ENCODE measurements at places on chromosomes 2 and 18.

GRCh38 chr2:240981280-240981679 lies 17.1 kb upstream of the SNED1 start:
- DNase-seq, result peak; percentile 45

DNA sequence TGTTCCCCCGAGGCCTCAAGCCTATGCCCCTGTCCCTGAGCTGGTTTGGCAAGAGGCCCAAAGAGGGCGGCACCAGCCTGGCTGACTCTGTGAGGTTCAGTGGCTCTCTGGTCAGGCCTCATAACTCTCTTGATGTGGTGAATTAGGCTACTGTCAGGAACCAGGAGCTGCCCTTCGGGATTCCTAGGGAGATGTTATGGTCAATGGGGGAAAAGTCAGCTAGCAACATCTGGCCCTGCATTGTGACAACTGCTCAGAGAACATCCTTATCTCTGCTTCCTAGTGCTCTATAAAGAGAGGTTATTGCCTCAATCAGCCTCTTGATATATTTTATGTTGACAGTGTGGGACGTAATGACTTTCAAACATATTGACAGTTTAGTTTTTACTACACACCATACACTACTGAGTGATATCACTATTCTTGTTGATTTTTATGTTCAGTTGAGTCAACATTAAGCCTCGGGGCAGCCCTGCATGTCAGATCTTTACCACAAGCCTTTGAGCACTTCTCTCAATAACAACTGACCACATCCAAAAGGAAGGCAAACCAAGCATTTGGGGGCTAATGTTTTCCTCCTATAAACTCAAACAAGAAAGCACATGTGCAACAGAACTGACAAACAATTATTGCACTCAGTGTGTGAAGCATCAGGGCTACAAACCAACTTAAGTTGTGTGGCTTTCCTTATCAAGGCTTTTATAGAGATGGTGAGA lies 448.3 kb upstream of the SLC14A2 start:
- peak; percentile 85 for DNase-seq

DNA sequence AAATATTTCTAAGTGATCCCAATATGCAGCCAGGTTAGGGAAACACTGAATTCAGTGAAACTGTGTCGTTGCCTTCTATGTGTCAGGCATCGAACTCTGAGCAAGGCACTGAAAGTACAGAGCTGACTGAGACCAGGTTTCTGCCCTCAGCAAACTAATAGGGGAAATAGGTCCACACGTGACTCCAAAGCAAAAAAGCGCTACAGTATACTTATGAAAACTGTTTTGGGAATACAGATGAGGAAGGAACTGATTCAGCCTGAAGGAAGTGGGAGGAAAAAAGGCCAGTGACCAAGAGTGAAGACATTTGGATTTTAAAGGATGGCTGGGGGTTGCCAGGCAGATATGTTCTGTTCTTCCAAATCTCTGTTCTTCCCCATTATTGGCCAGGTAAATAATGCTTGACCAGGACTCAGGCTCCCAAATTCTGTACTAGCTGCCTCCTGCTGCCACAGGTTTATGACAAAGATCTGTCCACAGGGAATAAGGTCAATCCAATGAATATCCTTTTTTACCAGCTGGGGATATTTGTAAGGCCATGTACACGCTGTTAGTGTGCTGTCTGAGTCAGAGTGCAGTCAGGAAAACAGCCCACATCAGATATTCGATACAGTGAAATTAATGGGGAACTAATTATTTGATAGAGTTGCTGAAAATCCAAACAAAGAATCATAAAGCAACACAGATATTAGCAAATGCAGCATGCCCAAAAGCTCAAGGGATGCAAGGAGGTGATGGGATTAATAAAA lies 24.5 kb upstream of the INPP4A start:
- DNase-seq, result no peak

DNA sequence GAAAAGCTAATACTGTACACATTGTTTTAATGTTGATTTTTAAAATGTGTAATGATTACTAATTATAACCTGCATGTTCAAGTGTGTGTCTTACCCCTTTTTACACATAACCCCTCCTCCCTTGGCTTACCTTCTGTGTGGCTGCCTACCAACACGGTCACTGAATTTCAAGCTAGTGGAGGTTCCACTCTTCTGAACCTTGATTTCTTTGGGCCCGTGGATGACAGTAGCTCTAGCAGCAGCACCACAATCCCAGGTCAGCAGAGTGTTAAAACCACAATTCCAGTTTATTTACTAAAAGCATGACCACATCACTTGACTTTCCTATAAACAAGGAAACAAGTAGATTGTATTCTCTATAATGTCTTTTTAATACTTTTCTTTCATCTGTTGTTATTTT lies 56.9 kb downstream of the AFTPH start:
- no peak for DNase-seq

- DNase-seq, result no peak
These were observed 467.4 kb upstream of the SETBP1 start for GRCh38 chr18:44213293-44213692.

DNA sequence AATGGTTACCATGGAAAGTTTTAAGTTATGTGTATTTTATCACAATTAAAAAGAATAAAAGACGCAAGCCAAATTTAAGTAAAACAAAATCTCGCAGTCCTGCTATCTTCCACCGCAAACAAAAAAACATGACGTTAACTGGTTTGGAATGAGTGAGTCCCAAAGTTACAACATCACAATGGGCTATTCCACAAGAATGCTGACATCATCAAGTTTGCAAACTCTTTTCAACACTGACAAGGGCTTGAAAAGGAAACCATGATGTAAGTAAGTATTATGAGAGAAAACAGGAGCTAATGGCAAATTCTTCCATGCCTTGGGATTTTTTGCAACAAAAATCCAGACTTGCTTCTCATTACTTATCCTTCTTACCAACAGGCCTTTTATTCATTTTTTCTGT lies 31.1 kb downstream of the SIGLEC15 start:
- DNase-seq, result peak; percentile 52

GRCh38 chr2:101303688-101304087 lies 4.8 kb downstream of the RNF149 start:
- no peak for DNase-seq

DNA sequence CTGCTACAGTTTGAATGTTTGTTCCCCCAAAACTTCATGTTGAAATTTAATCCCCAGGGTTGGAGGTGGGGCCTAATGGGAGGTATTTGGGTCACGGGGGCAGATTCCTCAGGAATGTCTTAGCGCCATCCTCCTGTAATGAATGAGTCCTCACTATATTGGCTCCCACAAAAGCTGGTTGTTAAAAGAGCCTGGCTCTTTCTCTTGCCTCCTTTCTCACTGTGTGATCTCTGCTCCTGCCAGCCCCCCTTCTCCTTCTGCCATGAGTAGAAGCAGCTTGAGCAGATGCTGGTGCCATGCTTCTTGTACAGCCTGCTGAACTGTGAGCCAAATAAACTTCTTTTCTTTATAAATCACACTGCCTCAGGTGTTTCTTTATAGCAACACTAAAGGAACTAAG lies 721.0 kb upstream of the PKDCC start:
- no peak for DNase-seq

DNA sequence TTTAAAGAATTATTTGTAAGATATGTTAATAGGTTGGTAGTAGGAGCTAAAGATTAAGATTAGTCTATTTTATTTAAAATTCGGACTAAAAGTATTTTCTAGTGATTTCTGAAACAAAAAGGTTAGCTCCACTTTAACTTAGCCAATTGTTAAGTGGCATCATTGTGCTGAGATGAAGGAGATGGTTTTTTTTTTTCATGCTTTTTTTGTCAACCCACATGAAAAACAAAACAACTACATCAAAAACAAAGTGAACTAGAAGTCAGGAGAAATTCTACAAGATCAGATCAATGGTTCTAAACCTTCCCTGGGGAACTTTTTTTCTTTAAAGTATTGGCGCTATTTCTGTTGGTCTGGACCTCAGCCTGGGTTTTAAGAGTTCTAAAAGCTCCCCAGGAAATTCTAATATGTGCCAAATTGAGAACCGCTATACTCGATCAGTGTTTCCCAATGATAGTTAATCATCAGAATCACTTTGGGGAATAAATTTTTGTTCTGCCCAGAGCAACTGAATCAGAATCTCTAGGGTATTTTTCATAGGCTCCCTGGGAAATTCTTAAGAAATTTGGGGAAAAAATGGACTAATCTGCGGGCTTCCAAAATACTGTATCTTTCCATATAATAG lies 2.3 kb downstream of the ZC3H6 start:
- DNase-seq, result no peak

DNA sequence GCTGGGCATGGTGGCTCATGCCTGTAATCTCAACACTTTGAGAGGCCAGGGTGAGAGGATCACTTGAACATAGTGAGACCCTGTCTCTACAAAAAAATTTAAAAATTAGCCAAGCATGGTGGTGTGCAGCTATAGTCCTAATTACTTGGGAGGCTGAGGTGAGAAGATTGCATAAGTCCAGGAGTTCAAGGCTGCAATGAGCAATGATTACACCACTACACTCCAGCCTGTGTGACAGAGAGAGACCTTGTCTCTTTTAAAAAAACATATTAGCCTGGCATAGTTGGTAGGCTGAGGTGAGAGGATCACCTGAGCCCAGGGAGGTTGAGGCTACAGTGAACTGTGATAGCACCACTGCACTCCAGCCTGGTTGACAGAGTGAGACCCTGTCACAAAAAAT lies 13.7 kb downstream of the TRAPPC8 start:
- DNase-seq, result no peak

- DNase-seq, result no peak
These were observed 46.2 kb upstream of the SNTG2 start for GRCh38 chr2:904246-905024.

- DNase-seq, result no peak
These were observed 146.2 kb downstream of the ARHGAP28 start for GRCh38 chr18:6875749-6876148.

DNA sequence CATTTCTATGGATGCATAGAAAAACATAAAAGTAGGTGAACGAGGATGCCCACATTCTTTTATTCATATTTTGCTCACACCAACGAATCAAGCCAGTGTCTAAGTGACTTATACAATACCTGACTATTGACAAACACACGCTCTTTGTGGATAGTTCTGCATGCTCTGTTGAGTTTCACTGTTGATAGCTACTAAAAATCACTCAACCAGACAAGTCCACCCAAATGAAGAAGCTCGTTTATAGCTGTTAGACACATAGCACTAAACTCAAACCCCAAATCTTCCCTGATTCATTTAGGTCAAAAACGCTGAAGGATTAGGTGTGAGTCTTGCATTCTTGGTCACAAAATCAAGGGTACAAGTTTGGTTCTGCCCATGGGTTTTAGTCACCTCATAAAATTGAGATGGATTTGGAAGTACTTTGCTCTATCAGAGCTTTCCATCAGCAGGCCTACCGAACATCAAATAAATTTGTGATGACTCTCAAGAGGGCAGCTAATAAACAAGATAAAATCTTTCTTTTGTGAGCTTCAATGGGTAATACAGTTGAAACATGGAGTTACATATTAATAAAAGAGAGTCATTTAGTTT lies 92.7 kb upstream of the ETAA1 start:
- no peak for DNase-seq

- DNase-seq, result no peak
These were observed 95.1 kb upstream of the TMEM178A start for GRCh38 chr2:39570614-39571013.

GRCh38 chr2:240160291-240161086 lies 20.0 kb upstream of the OTOS start:
- DNase-seq, result no peak

DNA sequence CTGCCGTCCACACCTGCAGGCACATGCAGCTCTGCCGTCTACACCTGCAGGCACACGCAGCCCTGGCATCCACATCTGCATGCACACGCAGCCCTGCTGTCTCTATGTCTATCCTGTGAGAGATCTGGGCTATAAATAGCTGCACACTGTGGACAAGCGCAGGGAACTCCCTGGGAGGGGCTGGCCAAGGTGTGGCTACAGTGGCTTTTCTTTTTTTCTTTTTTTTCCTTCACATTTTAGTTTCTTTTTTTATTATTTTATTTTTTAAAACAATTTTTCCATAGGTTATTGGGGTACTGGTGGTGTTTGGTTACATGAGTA lies 42.0 kb downstream of the TMEM182 start:
- DNase-seq, result no peak

GRCh38 chr2:75200140-75201096 lies 1.1 kb upstream of the TACR1 start:
- DNase-seq, result peak; percentile 62

DNA sequence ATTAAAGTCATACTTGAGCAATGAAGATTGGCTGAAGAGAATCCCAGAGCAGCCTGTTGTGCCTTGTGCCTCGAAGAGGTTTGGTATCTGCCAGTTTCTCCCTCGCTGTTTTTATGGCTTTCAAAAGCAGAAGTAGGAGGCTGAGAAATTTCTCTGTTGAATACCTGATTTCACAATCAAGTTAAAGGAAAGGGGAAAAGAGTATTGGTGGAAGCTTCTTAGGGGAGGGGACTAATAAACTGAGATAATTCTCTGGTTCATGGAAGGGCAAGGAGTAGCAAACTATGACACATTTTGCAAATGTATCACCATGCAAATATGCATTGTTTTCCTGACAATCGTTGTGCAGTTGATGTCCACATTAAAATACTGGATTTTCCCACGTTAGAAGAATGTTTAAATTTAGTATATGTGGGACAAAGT lies at the start of gene IL1B:
TSS of gene IL1B (minus strand) at position 85 of the 423 bp plus-strand sequence. CDS start 550 bp downstream, outside the sequence.
- DNase-seq, result peak; percentile 96

DNA sequence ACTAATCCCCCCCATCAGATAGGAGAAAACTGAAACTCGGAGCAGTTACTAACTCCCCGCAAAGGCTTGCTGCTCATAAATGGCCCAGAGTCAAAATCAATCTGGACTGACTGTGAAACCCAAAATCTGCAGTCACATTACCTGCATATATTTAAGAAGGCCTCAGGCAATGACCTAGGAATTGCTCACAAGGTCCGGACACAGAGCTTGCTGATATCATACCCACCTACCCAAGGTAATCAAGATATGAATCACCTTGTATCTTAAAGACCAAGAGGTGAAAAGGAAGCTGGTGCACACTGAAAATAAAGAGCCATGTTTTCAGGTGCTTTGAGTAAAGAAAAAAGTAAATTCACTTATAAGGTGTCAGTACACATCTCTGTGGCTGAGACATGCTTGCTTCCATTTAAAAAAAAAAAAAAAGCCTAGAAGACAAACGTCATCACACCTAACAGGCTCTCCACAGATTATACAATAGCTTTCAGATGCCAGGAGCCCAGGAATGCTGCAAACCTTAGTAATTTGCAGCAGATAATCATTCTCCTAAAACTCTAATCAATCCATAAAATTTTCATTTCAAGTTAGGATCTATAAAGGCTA lies 195.4 kb downstream of the ZEB2 start:
- DNase-seq, result no peak

- peak; percentile 27 for DNase-seq
These were observed 14.1 kb downstream of the CRIM1 start for GRCh38 chr2:36369716-36370115.

GRCh38 chr2:3628800-3629199 lies 29.2 kb upstream of the ALLC start:
- no peak for DNase-seq

GRCh38 chr2:42572297-42573081 lies 4.1 kb downstream of the MTA3 start:
- no peak for DNase-seq

DNA sequence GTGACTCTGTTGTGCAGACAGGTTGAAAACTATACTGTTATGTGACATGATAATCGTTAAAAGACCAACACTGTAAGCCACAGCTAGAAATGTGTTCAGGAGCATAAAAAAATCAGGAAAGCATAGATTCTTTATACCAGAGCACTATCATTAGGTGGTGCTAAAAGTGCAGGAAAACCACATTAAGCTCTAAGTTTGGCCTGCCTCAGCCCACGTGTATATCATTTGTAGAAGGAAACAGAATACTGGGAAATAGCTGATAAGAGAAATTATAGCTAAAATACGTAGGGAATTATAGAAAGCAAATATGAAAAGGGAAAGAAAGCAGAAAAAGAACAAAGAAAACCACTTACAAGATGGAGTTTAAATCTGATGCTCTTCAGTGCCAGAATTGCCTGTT lies 26.5 kb upstream of the C2orf74 start:
- peak; percentile 59 for DNase-seq

GRCh38 chr2:175036582-175037018 lies 31.4 kb upstream of the CHN1 start:
- peak; percentile 29 for DNase-seq
